ENCODE measurements at places on chromosomes 12 and 14.

DNA sequence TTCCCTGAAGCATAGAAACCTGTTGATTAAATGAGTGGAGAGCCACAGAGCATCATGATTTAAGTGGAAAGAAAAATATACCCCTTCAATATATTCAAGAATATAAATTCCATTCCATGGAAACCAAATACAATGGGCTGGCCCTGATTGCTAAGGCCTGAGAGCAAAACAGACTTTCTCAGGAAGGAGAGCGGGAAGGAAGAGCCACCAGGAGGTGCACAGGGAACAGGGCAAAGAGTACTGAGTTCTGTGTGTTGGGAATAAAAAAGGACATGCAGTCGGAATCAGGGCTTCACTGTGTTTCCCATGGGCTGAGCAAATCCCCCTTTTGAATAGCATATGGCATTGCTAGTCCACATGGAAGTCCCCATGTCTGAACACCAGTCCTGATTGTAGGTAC lies 69.7 kb upstream of the PLEKHG3 start:
- no peak for DNase-seq

DNA sequence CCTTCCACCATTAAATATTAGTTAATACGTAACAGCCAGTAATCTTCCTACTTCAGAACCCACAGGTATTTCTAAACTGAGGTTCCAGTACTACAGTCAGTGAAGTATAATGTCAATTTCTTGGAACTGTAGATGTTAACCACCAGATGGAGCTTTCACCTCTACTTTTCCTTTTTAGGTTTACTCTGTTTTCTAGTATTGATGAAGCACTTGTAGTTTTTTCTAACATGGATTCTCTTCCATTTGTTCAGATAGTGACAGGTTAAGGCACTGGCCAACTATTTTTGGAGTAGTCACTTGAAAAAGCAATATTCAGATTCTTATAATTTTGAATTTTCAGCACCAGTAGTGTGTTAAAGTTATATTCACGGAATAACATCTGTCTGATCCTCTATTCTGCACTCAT lies 4.6 kb upstream of the SEC23A start:
- DNase-seq = peak; percentile 0

- peak; percentile 17 for DNase-seq
Observed at GRCh38 chr14:39015360-39015961, 87.6 kb downstream of the SEC23A start.

DNA sequence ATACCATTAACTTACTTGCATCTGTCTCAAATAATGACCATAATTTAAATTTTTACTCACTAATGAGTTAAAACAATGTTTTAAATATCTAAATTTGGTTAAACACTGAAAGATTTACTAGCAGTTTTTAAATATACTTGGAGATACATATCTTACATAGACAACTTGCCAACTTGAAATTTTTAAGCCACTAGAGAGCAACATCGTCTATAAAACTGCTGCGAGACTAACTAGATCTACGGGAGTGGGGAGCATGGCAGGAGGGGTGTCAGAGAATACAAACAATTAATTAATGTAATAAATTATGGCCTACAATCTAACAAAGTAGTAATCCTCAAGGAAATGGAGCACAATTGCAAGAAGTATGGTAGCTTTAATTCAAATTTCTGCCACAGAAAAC lies 120.4 kb downstream of the LRRIQ1 start:
- DNase-seq = no peak

DNA sequence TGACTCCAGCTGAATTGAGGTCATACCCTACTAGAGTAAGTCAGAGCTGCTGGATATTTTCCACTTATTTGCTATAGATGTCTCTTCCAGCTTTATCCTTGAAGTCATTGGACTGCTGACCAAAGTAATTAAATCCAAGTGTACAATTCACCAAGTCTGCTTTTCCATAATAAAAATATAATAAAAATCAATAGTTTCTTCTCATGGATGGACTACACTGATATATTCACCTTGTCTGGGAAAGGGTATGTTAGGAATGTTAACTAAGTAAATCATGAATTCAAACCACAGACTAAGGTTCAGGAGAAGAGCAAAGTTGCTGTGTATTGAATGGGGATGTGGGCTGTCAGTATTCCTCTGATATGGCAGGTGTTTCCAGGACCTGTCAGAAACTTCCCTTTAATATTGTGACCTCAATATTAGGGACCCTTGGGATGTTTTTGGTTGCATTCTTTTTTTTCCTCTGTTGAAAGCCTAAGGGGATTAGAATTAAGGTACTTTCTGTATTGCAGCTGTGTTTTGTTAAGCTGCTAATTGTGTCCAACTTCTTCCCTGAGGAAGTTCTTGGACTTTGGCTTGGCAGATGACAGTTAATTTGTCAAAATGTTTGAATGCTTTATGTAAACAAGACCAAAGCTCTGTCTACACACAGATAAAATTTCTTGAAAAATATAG lies 284.0 kb downstream of the ATP23 start:
- no peak for DNase-seq

GRCh38 chr14:33561488-33562175 lies 389.2 kb downstream of the EGLN3 start:
- DNase-seq = no peak

DNA sequence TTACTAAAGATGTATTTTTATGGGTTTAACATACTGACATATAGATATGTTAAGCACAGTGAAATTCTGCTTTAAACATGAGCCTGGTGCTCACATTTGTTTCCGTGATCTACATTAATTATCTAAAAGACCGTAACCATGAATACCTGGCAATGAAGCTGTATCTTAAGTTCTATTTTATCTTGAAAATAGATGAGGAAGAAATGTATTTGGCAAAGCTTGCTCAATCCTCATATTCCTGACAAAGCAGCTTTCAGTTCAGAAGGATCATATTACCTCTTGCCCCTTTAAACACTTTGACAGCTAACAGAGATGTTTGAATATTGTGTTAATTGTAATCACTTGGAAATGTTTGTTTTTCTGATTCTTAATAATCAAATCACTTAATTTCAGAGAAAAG lies 9.8 kb downstream of the EPYC start:
- DNase-seq = no peak

GRCh38 chr14:63362389-63362819 lies 43.7 kb upstream of the GPHB5 start:
- DNase-seq = no peak

DNA sequence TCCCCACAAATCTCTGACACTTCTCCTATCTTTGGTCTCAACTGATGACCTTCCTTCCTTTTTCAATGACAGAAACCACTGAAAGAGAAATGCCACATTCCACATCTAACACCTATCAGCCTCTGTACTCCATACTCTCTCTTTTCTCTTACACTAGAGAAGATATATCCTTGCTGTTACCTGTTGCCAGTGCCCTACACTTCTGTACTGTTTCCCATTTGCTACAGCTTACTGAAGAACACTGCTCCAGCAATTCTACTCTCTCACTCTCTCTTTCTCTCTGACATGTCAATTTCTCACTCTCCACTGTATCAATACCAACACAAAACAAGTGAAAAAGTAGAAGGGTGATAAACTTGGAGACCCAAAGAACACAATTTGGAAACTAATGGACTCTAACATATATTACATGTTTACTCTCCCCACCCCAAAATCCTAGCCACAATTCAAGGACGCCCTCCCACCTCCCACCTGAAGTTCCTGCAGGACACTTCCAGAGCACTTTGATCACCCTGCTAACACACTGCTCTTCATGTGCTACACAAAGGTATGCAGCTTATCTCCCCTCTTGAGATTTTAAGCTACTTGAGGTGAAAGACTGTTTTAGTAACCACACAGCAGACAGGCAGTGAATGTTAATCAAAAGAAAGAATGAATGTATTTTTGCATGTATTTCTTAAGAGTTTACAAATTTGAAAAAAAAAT lies 95.0 kb downstream of the MED13L start:
- no peak for DNase-seq

GRCh38 chr12:50127546-50127945 lies 15.5 kb downstream of the COX14 start:
- DNase-seq = no peak

GRCh38 chr14:85695300-85695699 lies 165.4 kb downstream of the FLRT2 start:
- no peak for DNase-seq

GRCh38 chr12:4228122-4228580 lies 45.4 kb upstream of the CCND2 start:
- no peak for DNase-seq

DNA sequence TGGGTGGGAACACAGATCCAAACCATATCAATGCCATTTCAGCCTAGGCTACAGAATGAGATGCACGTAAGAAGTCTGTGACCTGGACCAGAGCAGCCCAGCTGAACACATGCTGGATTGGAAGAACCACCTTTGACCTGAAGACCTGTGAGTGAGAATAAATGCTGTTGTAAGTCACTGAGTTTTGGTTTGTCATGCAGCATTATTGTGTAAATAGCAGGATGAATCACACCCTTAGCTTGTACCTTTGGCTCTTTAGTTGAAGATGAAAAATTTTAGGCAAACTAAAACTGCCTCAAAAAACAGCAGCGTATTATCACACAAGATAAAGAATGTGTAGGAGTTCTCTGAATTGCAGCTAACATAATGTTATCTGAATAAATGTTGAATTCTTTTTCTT lies 199.4 kb upstream of the LRIG3 start:
- DNase-seq = no peak

GRCh38 chr12:58640314-58640713 lies 280.0 kb downstream of the LRIG3 start:
- no peak for DNase-seq

GRCh38 chr14:103606963-103607668 lies 21.9 kb upstream of the KLC1 start:
- DNase-seq = peak; percentile 92

DNA sequence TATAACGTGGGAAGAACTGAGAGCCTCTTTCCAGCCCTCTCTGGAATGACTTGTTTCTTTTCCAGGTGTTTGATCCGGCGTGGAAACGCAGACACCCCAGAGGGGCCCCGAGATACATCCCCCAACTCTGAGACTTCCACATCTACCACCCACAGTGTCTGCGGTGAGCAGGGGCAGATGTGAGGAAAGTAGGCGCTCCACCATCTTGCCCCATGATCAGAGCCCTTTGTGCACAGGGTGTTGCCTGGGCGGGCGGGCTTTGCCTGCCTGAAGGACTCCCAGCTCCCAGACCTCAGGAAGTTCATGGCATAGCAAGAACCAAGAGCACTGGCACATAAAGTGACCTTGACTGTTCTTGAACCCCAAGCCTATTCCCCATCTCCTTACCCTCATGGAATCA lies 2.8 kb downstream of the CARMIL3 start:
- DNase-seq = no peak

GRCh38 chr12:126607867-126608266 lies 1542.6 kb downstream of the AACS start:
- DNase-seq = no peak

DNA sequence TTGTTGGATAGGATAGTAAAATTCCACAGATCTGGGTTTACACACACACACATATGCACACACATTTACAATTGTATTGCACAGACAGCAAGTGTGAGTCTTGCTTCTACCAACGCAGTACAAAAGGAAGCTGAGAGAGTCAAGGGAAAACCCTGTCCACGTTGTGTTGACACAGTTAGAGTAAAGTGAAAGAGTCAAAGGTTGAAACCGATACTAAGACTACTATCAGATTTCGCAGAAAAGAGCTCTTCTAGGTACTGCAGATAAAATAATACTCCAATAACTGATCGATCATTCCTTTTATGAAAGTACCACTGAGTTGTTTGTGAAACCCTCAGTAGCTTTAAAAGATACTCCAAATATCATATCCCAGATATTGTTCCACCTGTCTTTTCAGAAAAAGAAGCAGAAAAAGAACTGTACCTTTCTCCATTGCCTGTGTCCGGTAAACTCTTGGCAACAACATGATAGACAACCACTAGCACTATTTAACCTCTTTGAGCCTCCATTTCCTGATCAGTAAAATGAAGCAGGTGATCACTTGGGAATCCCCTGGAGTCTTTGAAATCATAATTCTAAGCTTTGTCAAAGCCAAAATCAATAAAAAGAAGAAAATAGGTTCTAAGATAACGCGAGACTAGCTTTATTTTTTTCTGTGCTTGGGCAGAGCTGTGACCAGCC lies 224.6 kb upstream of the FOXN3 start:
- no peak for DNase-seq

DNA sequence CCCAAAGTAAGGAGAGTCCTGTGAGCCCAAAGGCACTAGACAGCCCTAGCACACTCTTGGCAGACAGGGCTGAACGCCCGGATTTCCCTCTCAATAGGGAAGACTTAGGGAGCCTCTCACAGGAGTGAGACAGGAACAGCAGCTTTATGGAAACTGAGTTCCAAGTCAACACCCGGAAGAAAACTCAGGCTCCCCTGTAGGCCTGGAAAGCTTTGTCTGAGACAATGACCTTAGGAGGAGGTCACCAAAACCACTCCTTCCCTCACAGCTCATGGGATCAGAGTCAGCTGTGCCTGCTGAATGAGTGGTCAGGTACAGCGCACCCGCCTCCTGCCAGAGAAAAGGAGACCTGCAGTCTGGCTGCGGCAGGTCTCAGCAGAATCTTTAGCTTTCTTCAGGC lies 229.5 kb downstream of the CACNA1C start:
- no peak for DNase-seq

- peak; percentile 38 for DNase-seq
Observed at GRCh38 chr12:2431810-2432209, 363.0 kb upstream of the FKBP4 start.

GRCh38 chr14:49623941-49624839 lies 3.6 kb downstream of the MGAT2 start:
- DNase-seq = no peak

- no peak for DNase-seq
Observed at GRCh38 chr14:106201376-106201775, 675.0 kb downstream of the TMEM121 start.

GRCh38 chr14:60278350-60278749 lies 29.3 kb downstream of the PPM1A start:
- no peak for DNase-seq

- no peak for DNase-seq
Observed at GRCh38 chr12:109863847-109864712, 16.3 kb downstream of the GLTP start.

DNA sequence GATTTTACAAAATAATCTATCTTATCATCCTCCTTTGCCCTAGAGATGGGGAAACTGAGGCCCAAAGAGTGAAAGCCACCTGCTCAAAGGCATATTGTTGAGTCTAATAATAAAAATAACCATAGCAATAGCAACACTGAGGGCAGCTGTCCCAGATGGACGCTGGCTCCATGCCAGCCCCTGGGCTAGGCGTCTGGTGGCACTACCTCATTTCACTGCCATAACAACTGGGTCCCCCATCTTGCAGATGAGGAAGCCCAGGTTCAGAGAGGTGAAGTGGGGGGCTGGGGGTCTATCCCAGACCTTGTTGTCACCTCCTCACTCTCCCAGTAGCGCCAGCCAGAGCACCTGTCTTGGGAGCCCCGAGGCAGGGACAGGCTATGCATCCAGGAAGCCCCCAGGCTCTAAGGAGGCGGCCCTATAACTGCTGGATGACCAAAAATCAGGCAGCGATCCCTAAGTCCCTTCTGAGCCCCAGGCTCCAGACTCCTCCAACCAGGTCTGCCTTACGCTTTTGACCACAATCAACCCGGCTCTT lies 12.8 kb downstream of the BDKRB2 start:
- no peak for DNase-seq
